ENCODE measurements at places on chromosomes 2 and 18. TPM values are rescaled to one million over a fixed set of nuclear protein-coding genes. Genes with fewer than 3 reads are reported as not detected.
A peak's percentile ranks its signal among the peaks of the same experiment; 100 is the strongest.

- H3K27ac ChIP-seq = no peak overlapping the region
- H3K27me3 ChIP-seq = peaks cover 4% of the 10 kb centered on the region
- DNase-seq = no peak
- no peaks in the 10 kb centered on the region for H3K4me1 ChIP-seq
Measured at GRCh38 chr2:178229927-178230326, 35.6 kb downstream of the OSBPL6 start.

Gene GKN1
- total RNA-seq = not detected

Gene PLCL1
- 37.8 TPM for total RNA-seq

Gene RND3
- not detected for total RNA-seq

Gene TNS1
- total RNA-seq = 0.49 TPM

Gene GALNT14
- not detected for total RNA-seq

- no peaks in the 10 kb centered on the region for H3K36me3 ChIP-seq
- peaks cover 63% of the 10 kb centered on the region for H3K4me1 ChIP-seq
- peak overlapping the region; percentile 98 for H3K4me3 ChIP-seq
- no peaks in the 10 kb centered on the region for H3K27me3 ChIP-seq
- DNase-seq = peak; percentile 64
Measured at GRCh38 chr2:226837787-226838603, 2.1 kb downstream of the RHBDD1 start.

DNA sequence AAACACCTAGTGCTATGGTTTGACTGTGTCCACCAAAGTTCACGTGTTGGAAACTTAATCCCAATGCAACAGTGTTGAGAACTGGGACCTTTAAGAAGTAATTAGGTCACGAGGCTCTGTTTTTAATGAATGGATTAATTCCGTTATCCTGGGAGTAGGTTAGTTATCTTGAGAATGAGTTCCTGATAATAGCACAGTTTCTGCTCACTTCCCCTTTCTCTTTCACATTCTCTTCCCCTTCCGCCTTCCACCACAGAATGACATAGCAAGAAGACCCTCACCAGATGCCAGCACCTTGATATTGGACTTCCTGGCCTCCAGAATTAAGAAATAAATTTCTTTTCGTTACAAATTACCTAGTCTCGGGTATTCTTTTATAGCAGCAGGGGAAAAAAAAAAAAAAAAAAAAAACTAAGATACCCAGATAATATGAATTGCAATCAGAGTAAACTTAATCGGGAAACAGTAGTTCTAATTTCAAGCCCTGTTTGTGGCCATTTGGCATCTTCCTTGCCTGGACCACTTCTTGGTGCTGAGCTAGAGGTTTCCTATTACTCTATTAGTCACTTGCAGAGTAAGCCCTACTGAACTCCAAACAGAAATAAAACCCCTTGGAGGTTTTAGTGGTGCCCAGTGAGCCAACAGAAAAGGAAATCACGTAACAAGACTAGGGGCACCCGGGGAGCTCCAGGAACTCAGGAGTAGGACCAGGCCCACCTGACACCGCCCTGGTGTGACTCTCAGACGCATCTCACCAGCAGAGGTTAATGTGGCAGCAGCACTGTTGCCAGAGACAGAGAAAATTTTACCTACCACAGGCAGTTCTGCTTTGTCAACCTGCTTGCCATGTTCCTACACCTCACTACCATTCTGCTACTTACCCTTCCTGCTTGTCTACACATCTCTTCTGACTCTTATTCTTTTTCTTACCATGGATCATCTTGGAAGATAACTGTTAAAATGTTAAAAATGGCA is 147.6 kb upstream of the CAB39 start:
- H3K4me1 ChIP-seq = no peaks in the 10 kb centered on the region
- H3K27me3 ChIP-seq = no peaks in the 10 kb centered on the region
- H3K4me3 ChIP-seq = no peak overlapping the region
- DNase-seq = no peak
- H3K36me3 ChIP-seq = no peaks in the 10 kb centered on the region

GRCh38 chr18:29181151-29181901 is 1004.4 kb upstream of the CDH2 start:
- no peak for DNase-seq
- no peak overlapping the region for H3K27ac ChIP-seq
- H3K4me3 ChIP-seq = no peak overlapping the region
- no peaks in the 10 kb centered on the region for H3K36me3 ChIP-seq
- H3K27me3 ChIP-seq = no peaks in the 10 kb centered on the region

Gene KRTCAP3
- 10.0 TPM for total RNA-seq

Gene REEP1
- not detected for total RNA-seq

Gene PER2
- 29.7 TPM for total RNA-seq

DNA sequence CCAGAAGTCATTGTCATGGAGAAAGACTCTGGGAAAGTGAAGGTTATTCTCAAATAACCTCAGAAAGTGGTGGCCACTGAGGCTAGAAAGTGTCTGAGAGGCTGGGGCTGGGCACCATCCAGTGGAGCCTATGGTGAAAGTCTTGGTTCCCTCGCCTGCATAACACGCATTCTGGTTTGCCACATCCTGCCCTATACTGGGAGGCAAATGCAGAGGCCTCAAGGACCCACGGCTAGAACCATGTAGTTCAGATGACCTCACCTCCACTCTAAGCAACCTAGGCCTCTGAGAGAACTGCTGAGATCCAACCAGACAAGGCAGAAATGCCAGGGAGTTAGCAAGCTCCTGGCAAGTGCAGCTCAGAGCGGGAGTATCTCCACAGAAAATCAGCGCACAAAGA is 5.1 kb downstream of the ITGB6 start:
- no peak overlapping the region for H3K4me3 ChIP-seq
- no peaks in the 10 kb centered on the region for H3K4me1 ChIP-seq
- DNase-seq = no peak
- no peak overlapping the region for H3K27ac ChIP-seq

DNA sequence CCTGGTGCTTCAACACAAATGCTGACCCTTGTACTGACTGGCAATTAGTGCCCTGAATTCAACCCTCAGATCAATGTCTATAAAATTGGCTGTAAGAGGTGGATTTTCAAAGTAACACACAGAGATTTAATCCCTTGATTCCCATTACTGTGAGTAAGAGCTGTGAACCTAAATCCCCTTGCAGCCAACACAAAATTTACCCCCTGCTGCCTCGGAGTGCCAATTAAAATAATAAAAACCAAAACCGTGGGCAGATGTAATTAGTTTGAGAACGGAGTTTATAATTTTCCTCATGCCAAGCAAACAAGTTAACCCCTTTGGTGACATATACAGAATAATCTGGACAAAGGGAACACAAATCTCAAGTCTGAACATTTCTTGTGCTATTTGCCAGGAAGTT is 55.8 kb upstream of the REV1 start:
- H3K4me1 ChIP-seq = no peaks in the 10 kb centered on the region
- DNase-seq = no peak
- H3K4me3 ChIP-seq = no peak overlapping the region

GRCh38 chr2:129181963-129182362 is 797.5 kb upstream of the RAB6C start:
- DNase-seq = no peak
- H3K36me3 ChIP-seq = no peaks in the 10 kb centered on the region
- H3K27me3 ChIP-seq = no peaks in the 10 kb centered on the region
- no peak overlapping the region for H3K4me3 ChIP-seq

Gene COL3A1
- total RNA-seq = not detected

GRCh38 chr2:130371723-130372054 is 15.8 kb downstream of the PTPN18 start:
- no peaks in the 10 kb centered on the region for H3K36me3 ChIP-seq
- peaks cover 57% of the 10 kb centered on the region for H3K4me1 ChIP-seq
- peak overlapping the region; percentile 75 for H3K27ac ChIP-seq
- DNase-seq = no peak

DNA sequence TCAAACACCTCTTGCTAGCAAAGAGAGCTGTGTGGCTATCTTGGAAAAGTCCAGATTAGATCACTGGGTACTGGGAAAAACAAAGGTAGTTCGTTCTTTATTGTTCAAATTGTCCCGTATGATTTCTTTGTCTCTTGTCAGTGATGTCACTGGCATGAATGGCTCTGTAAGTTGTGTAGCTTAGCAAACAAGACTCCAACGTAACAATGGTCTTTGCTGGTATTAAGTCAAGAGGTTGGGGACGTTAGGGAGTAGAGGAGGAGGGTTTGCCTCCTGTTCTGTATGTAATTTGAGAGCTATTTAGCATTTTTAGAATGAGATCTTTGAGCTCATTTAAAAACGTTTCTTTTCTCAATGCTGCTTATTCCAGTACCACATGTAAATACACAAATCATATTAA is 216.5 kb upstream of the SP5 start:
- no peak overlapping the region for H3K4me3 ChIP-seq
- peaks cover 7% of the 10 kb centered on the region for H3K27me3 ChIP-seq
- no peaks in the 10 kb centered on the region for H3K36me3 ChIP-seq

DNA sequence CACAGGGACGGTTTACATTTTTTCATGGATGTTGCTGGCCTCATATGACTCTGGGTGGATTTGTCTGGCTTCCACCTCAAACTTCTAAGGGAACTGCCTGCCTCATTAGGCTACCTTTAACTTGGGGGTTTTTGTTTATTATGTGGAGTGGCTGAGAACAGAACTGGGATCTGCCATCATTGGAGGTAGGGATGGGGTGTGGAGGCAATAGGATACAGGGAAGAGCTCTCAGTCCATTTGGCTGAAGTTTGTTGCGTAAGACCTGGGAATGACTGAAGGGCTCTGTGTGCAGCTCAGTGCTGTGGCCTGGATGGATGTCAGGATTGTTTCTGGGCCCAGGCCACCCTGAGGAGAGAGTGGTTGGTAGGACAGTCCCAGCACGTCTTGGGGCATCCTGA is 31.2 kb downstream of the ASB1 start:
- H3K36me3 ChIP-seq = no peaks in the 10 kb centered on the region
- no peaks in the 10 kb centered on the region for H3K27me3 ChIP-seq
- H3K4me3 ChIP-seq = no peak overlapping the region
- H3K4me1 ChIP-seq = no peaks in the 10 kb centered on the region

GRCh38 chr2:70029814-70030409 is 57.4 kb upstream of the PCBP1 start:
- H3K4me1 ChIP-seq = no peaks in the 10 kb centered on the region
- peaks cover 10% of the 10 kb centered on the region for H3K36me3 ChIP-seq
- no peaks in the 10 kb centered on the region for H3K27me3 ChIP-seq
- no peak overlapping the region for H3K4me3 ChIP-seq
- no peak for DNase-seq
- no peak overlapping the region for H3K27ac ChIP-seq

DNA sequence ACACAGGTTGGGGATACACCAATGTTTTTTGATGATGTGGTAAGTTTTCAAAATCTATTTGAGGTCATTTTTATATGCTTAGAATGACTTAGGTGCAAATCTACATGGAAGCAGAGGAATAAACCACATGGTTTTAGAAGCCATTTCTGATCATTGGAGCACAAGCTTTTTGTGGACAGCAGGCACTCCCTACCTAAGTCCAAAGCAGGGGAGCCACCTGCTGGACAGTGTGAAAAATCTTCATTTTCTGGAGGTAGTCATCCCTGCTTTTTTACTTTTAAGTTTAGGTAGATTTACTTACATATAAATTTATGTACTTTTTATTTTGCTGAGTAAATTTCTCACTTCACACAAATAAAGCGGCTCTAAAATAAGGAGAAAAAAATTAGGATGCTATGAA is 323.2 kb downstream of the PLCL1 start:
- peak; percentile 78 for DNase-seq
- H3K27ac ChIP-seq = no peak overlapping the region
- no peak overlapping the region for H3K4me3 ChIP-seq
- no peaks in the 10 kb centered on the region for H3K4me1 ChIP-seq
- no peaks in the 10 kb centered on the region for H3K27me3 ChIP-seq

Gene SNED1
- 170 TPM for total RNA-seq

DNA sequence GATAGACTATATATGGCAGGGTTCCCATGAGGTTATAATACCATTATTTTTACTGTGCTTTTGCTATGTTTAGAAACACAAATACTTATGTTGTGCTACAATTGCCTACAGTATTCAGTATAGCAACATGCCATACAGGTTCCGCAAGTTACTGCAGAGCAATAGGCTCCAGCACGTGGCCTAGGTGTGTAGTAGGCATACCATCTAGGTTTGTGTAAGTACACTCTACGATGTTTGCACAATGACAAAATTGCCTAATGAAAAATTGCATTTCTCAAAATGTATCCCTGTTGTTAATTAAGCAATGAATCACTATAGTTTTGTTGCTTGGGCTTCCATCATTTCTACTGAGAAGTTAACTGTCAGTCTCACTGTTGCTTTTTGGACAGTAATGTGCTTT is 9.8 kb downstream of the CD302 start:
- H3K4me1 ChIP-seq = no peaks in the 10 kb centered on the region
- H3K4me3 ChIP-seq = no peak overlapping the region
- DNase-seq = no peak
- H3K27me3 ChIP-seq = no peaks in the 10 kb centered on the region
- H3K36me3 ChIP-seq = no peaks in the 10 kb centered on the region
